Activated naive CD4-positive, alpha-beta T cell treated with anti-CD3 and anti-CD28 coated beads, Interleukin-2, amount 50 U/mL, for 16 hours (primary cell): ENCODE measurements at places on chromosomes 13 and 19.

DNA sequence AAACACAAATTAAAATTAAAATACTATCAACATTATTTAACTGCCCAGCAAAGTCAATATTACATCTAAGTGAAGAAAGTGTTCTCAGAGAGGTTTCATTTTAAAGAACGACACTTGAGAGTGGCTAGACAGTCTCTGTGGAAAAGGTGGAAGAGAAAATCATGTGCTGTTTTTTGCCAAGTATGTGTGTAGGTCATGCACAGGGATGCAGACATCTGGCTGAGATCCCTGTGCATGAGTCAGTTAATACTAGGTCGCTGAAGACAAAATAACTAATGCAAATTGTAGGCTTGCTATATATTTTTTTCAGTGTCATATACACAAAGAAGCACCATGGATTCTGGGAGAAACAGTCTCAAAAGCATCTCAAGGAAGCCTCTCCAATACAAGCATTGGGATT lies 44.3 kb upstream of the ENOX1 start:
- DNase-seq: no peak

- peak; percentile 30 for DNase-seq
Measured at GRCh38 chr13:51729866-51730553, 74.0 kb downstream of the DHRS12 start.

DNA sequence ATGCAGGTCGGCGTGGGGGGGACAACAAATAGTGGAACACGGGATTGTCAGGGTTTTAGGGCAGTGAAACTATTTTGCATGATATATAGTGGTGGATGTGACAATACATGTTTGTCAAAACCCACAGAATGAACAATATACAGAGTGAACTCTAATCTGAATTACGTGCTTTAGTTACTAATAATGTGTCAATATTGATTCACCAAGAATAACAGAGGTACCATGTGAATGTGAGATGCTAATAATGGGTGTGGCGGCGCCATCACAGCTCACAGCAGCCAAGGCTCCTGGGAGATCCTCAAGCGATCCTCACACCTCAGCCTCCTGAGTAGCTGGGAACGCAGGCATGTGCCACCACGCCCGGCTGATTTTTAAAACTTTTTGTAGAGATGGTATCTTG lies 12.9 kb downstream of the ELAVL1 start:
- DNase-seq: no peak

DNA sequence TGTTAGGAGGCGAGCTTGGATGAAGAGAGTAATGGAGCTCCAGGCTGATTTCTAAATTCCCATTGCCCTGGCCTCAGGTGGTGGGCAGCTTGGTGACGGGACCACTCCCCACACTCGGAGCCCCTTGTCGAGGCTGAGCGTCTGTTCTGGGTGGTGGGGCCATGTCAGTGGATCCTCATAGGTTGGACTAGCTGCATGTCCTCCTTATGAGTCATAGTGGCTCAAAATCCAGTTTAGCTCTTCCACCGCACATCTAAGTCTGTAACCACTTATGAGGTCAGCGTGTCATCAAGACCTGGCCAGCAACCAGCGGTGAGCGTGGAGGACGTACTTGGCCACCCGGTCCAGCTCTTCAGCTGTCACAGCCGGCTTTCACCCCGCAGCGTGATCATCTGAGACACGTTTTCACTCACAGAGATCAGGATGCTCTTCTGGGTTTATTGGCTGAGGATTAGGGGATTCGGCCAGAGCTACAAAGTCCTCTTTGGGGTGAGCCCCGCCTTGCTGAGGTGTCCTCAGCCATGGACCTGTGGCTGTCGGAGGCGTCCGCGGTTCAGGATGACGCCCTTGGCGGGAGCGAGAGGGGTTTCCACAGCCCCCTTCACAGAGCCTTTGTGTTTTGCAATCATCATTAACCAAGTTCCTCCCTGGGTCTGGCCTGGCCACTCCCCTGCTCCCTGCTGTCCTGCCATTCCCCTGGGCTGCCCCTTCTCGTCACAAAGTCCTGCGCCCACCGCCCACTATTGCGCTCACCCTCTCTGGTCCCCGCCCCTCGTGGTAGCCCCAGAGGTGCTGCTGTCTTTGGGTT lies 41.9 kb downstream of the ADPRHL1 start:
- DNase-seq: no peak

DNA sequence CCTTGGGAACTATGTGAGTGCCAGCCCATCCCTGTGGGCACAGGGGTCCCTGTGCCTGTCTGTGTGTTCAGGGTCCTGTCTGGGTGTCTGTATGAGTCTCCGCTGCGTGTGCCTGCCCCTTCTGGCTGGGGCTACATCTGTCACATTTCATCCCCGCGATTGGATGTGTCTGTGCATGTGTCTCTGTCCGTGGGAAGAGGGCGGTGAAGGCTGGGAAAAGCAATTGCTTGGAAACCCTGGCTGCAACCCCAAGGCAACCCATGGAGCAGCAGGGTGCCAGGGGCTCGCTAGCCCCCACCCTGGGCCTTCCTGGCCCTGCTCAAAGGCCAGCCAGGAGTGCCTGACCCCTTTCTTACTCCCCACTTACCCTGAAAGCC lies 1.4 kb downstream of the MAG start:
- no peak for DNase-seq

DNA sequence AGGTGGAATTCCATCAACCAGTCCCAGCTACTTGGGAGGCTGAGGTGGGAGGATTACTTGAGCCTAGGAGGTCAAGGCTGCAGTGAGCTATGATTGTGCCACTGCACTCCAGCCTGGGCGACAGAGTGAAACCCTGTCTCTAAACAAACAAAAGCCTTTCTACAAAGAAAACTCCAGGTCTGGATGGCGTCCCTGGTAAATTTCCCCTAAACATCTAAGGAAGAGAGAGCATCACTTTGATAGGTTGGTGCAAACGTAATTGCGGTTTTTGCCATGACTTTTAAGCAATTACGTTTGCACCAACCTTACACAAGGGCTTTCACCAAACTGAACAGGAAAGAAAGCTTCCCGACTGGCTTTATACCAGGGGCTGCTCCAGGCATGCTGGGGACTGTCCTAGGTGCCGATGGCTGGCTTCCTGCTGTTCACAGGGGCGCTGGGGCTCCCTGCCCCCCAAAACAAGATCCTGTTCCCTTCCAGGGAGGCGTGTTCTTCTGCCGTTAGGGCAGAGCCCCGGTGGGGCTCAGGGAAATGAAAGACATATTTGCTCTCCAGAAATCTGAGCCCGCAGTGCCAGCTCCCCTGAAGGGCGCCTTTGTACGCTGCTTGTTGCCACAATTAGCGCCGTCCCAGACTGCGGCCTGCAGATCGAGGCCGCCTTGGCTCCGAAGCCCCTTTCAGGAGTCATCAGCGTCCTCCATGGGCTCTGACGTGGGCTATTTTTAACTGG lies 38.7 kb upstream of the KLF2 start:
- DNase-seq: no peak

DNA sequence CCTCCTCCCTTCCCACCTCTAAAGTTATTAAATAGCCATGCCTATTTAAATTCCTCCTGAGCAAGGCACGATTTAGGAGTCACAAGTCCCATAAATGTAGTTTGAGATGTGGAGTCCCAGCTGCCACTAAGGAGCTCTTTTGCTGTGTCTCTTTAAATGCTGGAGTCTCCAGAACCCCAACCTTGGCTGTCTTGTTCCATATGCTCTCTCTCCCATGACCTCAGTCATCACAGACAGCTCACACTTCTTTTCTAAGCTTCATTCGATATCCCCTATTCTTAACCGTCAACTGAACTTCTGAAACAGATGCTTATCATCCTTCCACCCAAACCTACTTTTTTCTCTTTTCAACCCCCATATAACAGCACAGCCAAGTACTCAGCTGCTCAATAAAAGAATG lies 197.1 kb downstream of the VWA8 start:
- no peak for DNase-seq

GRCh38 chr13:29581666-29582065 lies 13.8 kb downstream of the SLC7A1 start:
- DNase-seq: no peak

DNA sequence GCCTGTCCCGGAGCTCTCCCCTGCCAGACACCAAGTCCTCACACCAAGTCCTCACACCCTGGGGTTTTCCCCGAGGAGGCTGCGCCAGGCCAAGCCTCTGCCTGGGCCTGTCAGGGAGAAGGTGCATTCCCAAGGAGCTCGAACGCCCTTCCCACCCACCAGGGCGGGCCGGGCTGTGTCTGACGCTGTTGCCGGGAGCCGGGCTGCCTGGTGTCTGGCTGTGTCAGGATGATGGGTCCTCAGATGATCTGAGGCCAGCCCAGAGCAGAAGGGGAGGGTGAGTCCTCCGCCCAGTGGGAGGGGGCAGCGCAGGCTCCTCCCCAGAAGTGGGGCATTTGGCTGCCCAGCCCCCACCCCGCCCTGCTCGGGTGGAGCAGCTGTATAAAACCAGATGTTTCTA lies 2.3 kb upstream of the HAS1 start:
- no peak for DNase-seq

- no peak for DNase-seq
Measured at GRCh38 chr19:1106841-1107660, 3.3 kb downstream of the GPX4 start.

GRCh38 chr19:30266687-30267086 lies 105.5 kb upstream of the ZNF536 start:
- DNase-seq: no peak

DNA sequence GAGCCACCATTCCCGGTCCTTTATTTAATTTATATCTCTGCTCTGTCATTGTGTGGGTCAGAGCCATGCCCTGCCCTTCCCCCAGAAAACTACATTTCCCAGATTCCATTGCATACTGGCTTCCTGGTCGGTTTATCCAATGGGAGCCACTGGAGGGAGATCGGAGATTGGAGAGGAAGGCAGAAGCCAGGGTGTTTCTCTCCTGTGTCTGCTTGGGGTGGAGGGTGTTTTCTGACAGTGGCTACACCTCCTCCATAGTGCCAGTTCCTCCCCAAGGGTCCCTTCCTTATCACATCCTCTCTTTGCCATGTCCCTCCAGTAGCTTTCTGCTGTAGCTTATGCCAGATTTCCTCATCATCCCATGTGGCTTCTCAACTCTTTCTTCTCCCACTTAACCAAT lies 19.0 kb downstream of the OLFM2 start:
- no peak for DNase-seq

- DNase-seq: peak; percentile 88
Measured at GRCh38 chr19:4867534-4868285, at the start of gene PLIN3. Gene PLIN3 (minus strand): TSS chr19:4867667. CDS start chr19:4861394, 6,273 bp downstream.

DNA sequence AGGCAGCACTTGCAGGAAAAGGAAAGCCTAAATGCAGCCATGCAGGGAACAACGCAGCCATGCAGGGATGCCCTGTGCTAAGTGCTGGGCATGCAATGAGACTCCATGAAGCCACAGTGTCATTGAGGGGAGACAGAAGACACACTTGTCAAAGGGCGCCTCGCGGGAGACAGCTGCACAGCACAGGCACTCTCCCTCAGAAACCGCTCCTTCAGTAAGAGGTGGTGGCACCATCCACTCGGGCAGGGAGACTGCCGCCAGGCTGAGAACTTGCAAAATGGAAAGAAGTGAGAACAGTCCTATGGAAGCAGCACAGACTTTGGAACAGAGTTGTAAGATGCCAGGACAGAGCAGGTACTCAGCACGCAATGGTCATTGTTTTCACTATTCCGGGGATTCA lies 51.1 kb downstream of the GGACT start:
- no peak for DNase-seq

GRCh38 chr13:79642596-79642995 lies 161.6 kb downstream of the NDFIP2 start:
- DNase-seq: no peak

- no peak for DNase-seq
Measured at GRCh38 chr19:2039089-2039958, 11.7 kb downstream of the MKNK2 start.

- no peak for DNase-seq
Measured at GRCh38 chr13:37023871-37024270, 23.3 kb downstream of the EXOSC8 start.

GRCh38 chr13:75299913-75300862 lies 181.8 kb downstream of the TBC1D4 start:
- no peak for DNase-seq

DNA sequence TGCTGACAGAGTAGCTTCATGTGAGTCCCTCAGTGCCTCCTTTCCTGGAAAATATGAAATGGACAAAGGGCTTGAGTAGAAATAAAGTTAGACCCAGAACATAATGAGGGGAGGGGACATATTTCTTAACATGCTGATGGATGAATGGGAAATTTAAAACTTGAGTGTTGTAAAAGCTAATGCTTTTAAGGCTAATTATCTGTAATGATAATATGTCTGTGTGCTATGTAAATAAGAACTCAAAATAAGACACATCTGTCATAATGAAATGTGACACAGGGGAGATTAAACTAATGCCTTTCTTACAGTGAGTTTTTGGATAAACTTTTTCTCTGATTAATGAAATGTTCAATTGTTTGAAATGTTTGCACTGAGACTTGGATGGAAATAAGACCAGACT lies 65.8 kb upstream of the RFXAP start:
- DNase-seq: no peak

DNA sequence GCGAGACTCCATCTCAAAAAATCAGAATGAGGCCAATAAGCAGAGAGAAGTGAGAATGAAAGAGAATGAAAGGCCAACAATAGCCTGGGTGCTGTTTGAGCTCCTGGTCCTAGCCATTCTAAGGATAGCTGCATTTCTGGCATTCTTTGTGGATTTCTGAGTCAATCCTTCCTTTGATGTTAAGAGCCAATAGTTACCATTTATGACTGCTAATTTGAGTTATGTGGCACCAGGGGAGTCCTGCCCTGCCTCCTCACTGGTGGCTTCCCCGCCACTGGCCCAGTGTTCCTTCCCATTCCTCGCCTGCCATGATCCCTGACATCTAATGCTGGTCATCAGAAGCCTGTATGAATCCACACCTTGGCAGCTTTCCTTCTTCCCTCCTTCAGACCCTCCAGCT lies 991.2 kb downstream of the UQCRFS1 start:
- no peak for DNase-seq

DNA sequence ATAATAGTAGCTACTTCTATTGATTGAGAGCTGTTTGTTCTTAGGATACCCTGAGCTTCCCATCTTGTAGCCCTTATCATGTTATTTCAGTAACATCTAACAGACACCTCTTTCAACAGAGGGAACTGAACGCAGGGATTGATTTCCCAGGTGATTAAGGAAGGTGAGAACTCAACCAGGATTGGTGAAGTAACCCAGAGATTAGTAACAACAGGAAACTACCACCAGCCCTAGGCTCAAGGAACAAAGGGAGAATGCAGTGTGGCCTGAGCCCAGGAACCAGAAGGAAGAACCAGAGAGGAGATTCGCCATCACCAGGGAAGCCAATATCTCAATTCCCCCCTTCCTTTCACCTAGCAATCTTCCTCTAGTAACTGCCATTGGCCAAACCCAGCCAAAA lies 8.5 kb downstream of the DHRS12 start:
- DNase-seq: no peak

GRCh38 chr19:17910791-17911360 lies 21.9 kb upstream of the CCDC124 start:
- DNase-seq: no peak
